ENCODE measurements at places on chromosomes 5 and 9.

- peak; percentile 69 for DNase-seq
Measured at GRCh38 chr9:134360897-134361296, 34.6 kb downstream of the RXRA start.

- no peak for DNase-seq
Measured at GRCh38 chr9:107630156-107630555, 140.6 kb upstream of the KLF4 start.

DNA sequence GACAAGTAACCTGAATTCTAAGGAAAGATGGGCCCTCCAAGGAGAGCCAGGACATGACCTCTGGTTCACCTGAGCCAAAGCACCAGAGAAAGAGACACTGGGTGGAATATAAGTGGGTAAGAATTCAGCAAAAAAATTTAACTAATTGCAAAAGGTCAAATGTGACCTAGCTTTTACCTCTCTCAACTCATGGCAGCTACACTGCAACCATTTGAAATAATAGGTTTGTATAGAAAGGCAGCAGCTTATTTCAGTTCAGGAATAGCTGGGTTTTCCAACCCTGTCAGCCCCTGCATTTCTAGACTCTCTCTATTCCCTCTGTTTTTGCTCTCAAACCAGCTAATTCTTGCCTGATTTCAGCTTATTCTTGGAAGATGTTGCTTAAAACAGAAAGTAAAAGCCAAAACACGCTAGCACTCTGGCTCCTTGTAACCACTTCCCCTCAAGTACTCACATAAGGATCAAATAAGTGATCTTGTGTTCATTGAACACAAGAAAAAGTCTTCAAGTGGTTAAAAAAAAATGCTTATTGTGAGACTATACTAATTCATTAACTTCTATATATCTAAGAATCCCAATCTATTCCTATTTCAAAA lies 101.1 kb upstream of the NR4A3 start:
- no peak for DNase-seq

GRCh38 chr9:94159069-94159939 lies 75.0 kb downstream of the PTPDC1 start:
- peak; percentile 68 for DNase-seq

DNA sequence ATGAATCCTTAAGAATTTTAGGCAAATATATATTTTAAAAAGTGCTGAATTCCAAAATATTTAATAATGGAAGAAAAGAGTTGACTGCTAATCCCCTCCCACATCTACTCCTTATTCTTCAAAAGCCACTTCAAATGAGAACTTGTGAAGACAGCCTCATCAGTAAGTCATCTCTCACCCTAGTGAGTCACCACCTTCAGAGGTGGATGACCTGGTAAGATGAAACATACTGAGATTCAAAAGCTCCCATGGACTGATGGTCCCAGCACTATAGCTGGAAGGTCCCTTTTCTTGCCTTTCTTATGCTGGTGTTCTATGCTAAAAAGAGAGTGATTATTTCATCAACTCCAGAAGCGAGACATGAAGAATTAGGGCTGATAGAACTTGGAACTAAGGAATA lies 37.8 kb upstream of the SPDL1 start:
- DNase-seq = no peak

- DNase-seq = no peak
Measured at GRCh38 chr5:153515301-153515700, 24.8 kb downstream of the GRIA1 start.

- DNase-seq = no peak
Measured at GRCh38 chr5:98510143-98510985, 263.1 kb upstream of the RGMB start.

DNA sequence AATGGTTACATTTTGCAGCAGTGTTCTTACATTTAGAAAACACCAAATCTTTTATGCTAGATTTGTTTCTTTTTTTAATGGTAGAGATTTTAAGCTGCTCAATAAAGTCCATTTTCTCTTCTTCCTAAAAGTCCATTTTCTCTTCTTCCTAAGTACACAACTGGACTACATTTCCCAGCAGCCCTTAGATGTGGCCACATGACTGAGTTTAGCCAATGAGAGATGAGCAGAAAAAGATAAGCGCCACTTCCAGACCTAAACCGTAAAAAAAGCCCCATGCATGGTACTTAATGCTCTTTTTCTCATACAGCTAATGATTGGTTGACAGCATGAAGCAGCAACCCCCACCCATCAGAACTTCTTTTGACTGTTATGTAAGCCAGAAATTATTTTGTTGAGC lies 206.7 kb downstream of the FAM114A2 start:
- DNase-seq = no peak

DNA sequence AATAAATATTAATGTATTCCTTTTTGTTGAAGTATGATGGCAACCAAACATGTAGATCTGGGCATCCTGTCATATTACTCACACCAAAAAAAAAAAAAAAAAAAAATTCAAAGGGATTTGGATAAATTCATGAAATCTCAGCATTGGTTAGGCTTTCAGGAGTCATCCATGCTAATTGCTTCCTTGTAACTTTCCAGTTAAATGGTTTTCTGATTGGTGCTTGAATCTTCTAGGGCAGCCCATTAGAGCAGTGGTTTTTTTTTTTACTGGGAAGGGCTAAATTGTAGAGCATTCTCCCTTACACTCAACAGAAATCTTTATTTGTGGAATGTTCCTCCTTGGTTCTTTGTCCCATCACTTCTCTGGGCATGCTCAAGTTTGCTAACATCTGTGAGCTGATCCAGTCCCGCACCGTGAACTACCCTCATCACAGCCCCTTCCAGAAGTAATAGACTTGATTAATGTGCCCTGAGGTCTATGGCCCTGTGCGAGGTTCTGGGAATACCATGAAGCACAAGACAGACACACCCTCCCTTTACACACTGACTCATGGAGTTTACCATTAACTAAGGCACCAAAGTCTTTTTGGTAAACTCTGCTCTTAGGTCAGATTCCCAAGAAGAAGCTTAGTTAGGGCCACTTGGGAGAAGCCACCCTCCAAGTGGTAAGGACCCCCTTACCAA lies 56.0 kb downstream of the RGS3 start:
- no peak for DNase-seq

GRCh38 chr5:36273809-36274526 lies 27.7 kb downstream of the RANBP3L start:
- no peak for DNase-seq

- no peak for DNase-seq
Measured at GRCh38 chr5:54589786-54590185, 72.2 kb downstream of the SNX18 start.

GRCh38 chr5:133235696-133236426 lies 184.0 kb downstream of the HSPA4 start:
- no peak for DNase-seq

- DNase-seq = no peak
Measured at GRCh38 chr5:139915266-139915665, 119.7 kb downstream of the PSD2 start.

DNA sequence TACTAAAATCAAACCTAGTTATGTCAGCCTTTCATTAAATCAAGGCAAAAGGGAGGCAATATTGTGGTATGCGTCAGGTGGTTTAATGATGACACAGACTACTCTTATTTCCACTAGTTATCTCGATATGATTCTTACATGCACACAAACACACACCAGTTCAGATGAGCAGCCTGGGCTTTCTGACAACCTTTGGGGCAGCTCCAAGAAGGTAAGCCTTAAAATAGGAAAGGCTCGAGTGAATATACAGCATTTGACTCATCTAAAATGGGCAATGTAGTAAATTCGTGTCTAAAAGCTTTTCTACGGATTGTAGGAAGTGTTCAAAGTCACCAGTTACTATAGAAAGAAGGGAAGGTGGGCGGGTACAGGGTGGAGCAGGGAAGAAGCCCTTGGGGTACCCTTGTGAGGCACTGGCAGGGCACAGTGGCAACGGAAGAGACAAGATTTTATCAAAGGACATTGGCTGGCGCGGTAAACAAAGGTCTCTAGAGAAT lies 1.9 kb downstream of the ANKH start:
- no peak for DNase-seq

- DNase-seq = no peak
Measured at GRCh38 chr9:127568618-127568970, 43.5 kb upstream of the STXBP1 start.

- no peak for DNase-seq
Measured at GRCh38 chr9:1083325-1083913, 33.3 kb downstream of the DMRT2 start.

DNA sequence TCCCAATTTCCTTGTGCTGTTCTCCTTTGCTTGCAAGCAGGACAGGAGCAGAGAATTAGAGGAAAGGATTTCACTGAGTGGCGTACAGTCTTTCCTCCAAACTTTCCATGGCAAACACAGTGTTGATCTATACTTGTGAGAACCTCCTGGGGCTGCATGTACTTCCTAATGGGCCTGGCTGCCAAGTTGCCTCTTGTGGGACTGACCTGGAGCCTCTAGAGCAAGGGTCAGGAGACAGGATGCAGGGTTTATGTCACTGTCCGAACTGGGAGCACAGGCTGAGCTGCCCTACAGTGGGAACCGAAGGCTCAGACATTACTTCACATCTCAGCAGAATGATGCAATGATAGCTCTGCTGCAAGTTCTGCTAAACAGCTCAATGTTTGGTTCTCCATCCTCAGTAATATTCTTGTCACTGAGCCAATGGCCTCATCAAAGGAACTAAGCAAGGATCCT lies 102.3 kb downstream of the ENC1 start:
- DNase-seq = peak; percentile 68

DNA sequence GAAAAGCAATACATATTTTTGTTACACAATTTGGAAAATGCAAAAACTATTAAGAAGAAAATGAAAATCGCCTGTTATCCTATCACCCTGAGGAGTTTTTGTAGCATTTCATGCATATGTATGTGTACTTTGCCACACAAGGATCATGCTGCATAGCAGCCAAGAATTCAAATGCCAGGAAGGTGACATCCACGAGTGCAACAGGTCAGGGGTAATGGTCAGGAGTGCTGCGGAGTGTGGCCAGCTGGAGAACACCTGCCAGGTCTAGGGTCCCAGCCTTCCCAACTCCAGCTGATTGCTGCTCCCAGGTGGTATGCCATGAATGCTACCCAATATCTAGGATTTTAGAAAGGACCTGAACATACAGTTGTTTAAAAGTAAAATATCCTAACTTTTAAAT lies 617.1 kb downstream of the PRELID2 start:
- no peak for DNase-seq

DNA sequence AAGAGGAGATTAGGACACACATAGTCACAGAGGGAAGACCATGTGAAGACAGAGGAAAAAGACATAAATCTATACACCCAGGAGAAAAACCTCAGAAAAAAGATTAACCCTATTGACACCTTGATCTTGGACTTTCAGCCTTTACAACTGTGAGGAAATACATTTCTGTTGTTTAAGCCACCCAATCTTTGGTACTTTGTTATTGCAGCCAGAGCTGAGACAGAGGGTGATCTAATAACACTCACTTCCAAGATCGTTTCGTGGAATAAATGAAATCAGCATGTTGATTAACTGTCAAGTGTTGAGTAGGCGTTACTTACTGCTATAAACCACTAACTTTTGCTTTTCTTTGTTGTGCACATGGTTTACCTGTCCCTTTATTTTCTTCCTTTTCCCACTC lies 361.2 kb upstream of the RIOK2 start:
- DNase-seq = no peak

- DNase-seq = no peak
Measured at GRCh38 chr9:71977003-71977402, 65.6 kb downstream of the C9orf85 start.

- no peak for DNase-seq
Measured at GRCh38 chr5:52789851-52790250, 2.1 kb downstream of the ITGA1 start.

DNA sequence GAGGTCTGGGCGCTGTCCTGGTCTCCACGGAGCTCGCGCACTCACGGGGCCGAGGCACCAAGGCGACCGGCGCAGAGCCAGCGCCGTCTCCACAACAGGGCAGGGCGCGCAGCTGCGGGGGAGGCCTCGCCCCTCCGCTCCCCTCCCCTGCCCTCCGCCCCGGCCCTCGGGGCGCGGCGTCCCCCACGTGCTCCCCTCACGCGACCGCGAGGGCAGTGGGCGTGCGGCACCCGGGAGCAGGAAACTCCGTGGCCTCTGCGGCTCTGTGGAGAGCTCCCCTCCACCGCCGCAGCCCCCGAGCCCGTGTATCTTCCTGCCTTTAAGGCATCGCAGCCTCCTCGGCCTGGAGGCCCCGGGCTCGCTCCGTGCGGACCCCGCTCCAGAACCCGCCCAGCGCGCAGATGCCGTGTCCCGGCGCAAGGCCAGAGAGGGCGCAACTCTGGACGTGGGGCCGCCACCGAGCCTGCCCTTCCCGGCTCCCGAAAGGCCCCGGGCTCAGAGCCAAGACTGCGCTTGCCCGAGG lies 708 bp upstream of the TUBB4B start:
- no peak for DNase-seq

DNA sequence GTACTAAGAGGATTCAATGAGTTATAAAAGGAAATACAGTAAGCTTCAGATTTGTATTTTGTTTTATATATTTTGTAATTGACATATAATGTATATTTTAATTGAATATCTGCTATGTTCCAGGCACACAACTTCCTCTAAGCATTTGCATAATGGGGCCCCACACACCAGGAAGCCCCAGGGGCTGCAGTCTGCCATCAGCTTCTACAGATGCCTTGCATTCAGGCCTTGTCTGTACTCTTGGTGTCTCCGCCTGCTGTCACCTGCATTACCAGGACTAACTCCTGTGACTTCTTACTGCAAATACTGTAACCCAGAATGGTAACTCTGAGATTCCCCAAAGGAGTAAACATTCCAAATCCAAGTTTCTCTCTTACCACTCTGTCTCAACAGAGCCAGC lies 20.6 kb downstream of the ARL15 start:
- DNase-seq = no peak

DNA sequence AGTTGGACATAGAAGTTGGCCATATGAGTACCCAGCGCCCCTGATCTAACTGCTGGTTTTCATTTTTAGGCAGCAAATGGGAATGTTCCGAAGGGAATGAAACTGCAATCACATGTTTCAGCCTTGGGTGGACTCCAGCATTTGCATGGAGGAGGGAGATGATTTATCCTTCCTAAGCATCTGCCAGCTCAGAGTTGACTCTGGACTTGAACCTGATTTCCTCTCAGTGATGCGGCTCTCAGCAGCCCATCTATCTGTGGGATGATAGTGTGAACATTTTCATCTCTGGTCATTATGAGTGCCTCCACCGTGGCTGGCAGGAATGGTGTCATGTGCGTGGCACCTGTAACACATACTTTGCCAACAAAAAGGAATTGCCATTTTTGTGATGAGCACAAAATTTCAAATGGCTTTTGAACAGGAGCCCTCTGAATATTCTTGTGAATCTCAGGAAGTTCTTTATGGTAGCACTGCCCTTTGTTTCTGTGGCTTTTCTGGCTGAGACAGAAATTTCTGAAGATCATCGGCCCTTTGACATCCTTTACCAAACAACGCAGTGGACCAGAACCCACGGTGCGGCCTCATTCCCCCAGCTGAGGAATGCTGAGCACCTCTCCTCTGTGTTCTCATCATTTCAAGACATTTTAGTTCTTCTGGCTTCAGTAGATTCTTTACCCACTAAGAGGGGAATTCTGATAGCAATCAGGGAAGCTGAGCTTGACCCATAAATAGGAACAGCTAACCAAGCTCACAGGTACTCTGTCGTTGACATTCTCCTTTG lies 28.5 kb downstream of the FUBP3 start:
- no peak for DNase-seq

DNA sequence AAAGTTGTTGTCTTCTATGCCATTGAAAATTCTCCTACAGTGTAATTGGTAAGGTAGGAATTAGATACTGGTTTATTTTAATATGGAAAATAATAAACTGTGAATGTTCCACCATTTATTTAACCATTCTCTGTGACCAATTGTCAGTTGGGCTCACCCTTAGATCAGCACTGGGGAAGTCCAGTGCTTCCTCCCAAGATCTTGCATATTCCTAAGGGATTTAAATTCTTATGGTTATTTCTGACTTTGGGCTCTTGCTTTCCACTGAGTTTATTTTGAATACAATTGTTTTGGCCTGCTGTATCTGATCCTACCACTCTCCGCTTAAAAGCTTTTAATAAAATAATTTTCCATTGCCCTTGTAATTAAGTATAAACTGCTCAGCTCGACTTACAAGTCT lies 137.4 kb downstream of the OR2K2 start:
- no peak for DNase-seq
